ENCODE measurements at places on chromosomes 6 and 20.

GRCh38 chr6:87690441-87690840 is 11.6 kb downstream of the AKIRIN2 start:
- DNase-seq: no peak

GRCh38 chr6:93784794-93785693 is 365.7 kb upstream of the EPHA7 start:
- no peak for DNase-seq

DNA sequence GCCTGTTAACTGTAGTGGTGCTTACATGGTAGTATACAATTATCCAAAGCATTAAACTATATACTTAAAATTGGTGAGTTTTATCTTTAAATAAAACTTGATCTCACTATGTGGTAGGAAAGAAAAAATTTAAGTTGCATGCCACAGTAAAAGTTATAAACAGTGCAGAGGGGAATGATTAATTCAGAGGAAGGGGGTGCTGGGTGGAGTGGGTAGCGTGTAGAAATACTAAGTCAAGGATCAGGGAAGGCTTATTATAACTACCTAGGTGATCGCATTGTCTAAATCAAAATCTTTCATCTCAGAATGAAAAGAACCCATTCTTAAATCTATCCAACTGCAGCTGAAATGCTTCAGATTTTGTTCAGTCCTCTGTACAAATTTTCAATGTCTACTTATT is 428.3 kb downstream of the ADGRB3 start:
- no peak for DNase-seq

- DNase-seq: no peak
Measured at GRCh38 chr6:162337412-162337811, 390.2 kb downstream of the PRKN start.

- DNase-seq: no peak
Measured at GRCh38 chr6:150325066-150325772, 43.6 kb upstream of the IYD start.

DNA sequence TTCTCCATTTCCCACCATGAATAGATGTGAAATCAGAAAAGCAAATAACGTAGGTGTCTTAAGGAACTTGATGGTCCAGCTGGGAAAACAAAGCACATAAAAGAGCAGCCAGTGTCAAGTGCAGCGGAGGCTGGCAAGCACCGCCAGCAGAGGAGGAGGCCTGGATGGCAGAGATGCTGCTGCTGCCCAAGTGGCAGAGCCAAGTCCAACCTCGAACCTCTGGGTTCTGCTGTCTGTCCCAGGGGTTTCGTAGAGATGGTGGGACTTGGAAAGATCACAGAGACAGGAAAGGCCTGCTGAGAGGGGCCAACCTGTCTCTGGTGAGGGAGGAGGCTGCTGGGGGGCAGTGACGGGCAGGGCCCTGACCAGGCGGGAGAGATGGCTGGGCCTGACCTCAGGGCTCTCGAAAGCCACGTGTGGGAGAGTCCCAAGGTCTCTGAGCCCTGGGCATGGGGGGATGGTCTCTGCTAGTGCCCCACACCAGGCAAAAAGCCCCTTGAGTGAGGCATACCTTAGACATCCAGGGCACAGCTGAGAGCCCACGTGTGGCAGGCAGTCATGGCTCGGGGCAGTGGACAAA is 77.3 kb downstream of the TCP11 start:
- DNase-seq: no peak

- no peak for DNase-seq
Measured at GRCh38 chr20:57876163-57876562, 166.3 kb upstream of the PMEPA1 start.

GRCh38 chr20:57835588-57836455 is 126.0 kb upstream of the PMEPA1 start:
- DNase-seq: peak; percentile 17

GRCh38 chr6:154752022-154752421 is 18.8 kb downstream of the SCAF8 start:
- no peak for DNase-seq

DNA sequence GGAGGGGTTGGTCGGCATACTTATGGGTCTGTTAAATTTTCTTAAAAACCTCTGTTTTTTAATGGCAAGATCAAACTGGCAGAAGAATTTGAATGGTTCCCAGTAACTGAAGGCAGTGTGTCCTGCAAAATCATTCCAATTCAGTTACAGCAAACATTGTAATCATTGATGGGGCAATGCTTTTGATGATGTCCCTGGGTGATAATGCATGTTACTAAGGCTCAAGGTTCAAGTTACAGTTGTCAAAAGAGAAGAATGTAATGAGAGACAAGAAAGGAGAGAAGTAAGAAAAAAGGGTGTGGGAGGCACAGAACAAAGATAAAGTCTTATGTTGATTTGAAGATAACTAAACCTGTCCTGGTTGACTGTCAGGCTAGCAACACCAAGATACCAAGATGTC is 54.9 kb downstream of the CEP162 start:
- no peak for DNase-seq

GRCh38 chr20:39025883-39026282 is 63.7 kb downstream of the DHX35 start:
- no peak for DNase-seq

- DNase-seq: no peak
Measured at GRCh38 chr6:136158387-136158821, 91.7 kb downstream of the MTFR2 start.

DNA sequence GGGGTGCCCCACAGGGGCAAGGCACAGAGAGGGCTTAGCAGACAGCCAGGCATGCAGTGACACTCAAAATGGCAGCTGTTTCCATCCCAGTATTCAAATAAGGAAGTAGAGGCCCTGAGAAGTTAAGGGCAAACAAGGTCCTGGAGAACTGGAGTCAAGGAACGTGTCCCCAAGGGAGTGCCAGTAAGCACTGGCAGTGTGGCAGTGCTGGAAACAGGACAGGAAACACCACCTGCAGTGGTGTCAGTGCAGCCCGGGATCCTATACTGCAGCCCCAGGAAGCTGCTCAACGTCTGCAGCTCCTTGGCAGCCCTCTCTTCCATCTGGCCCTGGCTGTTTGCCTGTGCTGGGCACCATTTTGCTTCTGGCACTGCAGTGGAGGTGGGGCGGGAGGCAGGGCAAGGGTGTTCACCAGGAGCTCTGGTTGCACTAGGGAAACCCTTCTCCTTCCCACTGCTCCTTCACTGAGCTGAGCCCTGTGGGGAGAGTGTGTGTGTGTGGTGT is 56.3 kb downstream of the EDN3 start:
- DNase-seq: no peak

- DNase-seq: no peak
Measured at GRCh38 chr6:107532706-107533105, 42.8 kb downstream of the SOBP start.

DNA sequence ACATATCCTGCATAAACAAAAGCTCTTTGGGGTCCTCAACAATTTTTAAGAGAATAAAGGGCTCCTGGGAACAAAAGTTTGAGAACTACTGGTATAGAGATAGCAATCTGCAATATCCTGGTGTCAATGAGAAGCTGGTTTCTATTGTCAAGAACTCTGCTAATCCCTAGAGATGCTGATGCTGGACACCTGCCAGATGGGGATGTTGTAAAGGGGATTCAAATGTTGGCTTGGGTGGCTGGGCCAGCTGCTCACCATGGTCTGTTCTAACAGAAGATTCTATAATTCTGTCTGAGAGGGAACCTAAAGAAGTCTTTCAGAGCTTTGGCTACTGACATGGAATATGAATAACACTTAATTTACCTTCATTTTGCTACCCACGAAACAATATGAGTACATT is 137.8 kb downstream of the BTBD9 start:
- no peak for DNase-seq

GRCh38 chr6:163782436-163783003 is 368.0 kb downstream of the QKI start:
- DNase-seq: peak; percentile 31

DNA sequence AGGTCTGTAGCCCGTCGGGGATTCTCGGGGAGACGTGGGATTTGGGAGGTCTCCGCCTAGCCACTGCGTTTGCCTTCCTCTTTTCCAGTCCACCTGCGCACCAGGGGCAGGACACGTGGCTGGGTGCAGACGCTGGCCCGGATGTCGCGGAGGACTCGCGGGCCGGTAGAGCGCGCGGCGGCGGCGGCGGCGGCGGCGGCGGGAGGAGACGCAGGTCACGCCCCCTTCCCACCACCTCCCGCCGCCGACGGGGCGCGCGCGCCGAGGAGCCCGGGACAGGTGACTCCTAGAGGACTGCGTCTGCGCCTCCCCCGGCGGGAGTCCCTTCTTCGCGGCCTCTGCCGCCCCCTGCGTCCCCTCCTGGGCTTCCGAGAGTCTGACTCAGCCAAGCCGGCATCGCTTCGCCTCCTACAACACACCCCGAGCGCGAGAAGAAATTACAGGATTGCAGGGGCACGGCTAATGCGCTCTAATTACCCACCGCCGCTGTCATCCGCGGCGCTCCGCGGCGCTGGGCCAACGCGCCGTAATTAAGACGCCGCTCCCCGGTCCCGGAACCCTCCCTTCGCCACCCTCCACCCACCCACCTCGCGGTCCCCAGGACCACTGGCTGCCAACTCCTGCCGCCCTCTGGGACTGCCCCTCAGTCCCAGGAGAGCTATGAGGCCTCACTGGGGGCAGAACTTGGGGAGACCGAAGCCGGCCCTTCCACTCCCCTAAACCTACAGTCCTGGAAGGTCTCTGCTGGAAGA is 124.5 kb downstream of the MRPL14 start:
- peak; percentile 82 for DNase-seq

GRCh38 chr6:108020472-108021116 is 53.9 kb downstream of the OSTM1 start:
- DNase-seq: no peak

GRCh38 chr6:47197682-47198640 is 111.7 kb downstream of the TNFRSF21 start:
- DNase-seq: no peak

GRCh38 chr6:98634569-98634968 is 199.8 kb upstream of the POU3F2 start:
- DNase-seq: no peak

- DNase-seq: no peak
Measured at GRCh38 chr6:161546632-161547031, 272.8 kb upstream of the AGPAT4 start.

DNA sequence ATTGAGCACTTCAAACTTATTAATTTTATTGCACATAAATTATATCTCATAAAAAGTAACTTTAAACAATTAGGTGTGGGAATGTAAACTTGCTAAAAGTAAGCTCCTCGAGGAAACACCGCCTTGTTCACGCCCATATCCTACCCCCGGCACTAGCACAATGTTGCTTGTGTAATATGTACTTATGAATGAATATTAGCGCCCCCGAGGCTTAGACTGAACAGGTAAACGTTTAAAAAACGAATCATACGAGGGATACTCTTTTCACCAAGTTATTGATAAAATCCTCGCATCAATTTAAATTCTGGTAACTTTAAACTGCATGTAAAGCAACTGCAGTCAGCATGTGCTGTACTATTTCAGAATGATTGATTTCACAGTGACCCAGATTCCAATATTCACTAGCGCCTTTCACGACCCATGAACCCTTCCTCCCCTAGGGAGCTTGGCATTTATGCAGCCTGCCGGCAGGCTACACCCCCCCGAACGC is 637 bp downstream of the TFB1M start:
- DNase-seq: no peak

DNA sequence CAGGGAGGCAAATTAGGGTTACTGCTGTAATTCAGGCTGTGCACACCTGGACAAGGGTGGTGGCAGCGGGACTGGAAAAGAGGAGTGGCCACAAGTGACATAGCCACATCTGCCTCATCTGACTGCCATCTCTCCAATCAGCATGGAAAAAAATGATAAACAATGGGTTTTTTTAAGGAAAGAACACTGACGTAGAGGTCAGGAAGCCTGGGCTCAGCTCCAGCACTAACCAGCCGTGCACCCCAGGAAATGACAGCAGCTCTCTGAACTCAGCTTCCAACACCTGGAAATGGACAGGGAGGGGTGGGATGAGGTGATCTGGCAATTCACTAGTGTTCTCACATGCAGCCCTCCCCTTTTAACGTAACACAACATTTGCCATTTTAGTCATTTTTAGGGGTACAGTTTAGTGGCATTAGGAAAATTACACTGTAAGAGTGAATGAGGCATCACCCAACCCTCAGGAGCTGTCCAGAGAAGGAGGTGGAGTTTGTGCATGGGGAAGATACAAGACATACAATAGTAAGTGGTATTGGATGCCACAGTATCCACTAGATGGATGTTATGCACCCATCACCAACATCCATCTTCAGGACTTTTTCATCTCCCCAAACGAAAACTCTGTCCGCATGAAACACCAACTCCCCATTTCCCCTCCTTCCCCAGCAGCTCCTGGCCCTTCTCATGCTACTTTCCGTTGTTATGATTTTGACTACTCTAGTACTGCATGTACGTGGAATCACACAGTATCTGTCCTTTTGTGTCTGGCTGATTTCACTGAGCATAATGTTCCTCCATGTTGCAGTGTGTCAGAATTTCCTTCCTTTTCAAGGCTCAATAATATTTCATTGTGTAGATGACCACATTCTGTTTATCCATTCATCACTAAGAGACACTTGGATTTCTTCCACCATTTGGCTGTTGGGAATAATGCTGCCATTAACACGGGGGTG is 215.5 kb upstream of the ECI2 start:
- no peak for DNase-seq
